Activated T-cell treated with anti-CD3 and anti-CD28 coated beads, Interleukin-2, amount 50 U/mL, for 4 hours (primary cell): ENCODE measurements at places on chromosomes 6 and 20. TPM values are rescaled to one million over a fixed set of nuclear protein-coding genes. Genes with fewer than 3 reads are reported as not detected.

The SIRPA gene
- total RNA-seq: 0.26 TPM

The C20orf141 gene
- total RNA-seq: not detected

The PBOV1 gene
- not detected for total RNA-seq

The SLA2 gene
- total RNA-seq: 57.8 TPM

The GLP1R gene
- total RNA-seq: 0.08 TPM

The TTBK1 gene
- total RNA-seq: 0.20 TPM

The GABRR1 gene
- total RNA-seq: not detected

The BPIFB1 gene
- total RNA-seq: not detected

The ABT1 gene
- total RNA-seq: 51.1 TPM

The PPP1R14C gene
- 0.52 TPM for total RNA-seq

- DNase-seq: no peak
Measured at GRCh38 chr6:158071121-158072082, 89.7 kb downstream of the SYNJ2 start.

- no peak for DNase-seq
Measured at GRCh38 chr20:62780696-62781095, 15.6 kb upstream of the MRGBP start.

GRCh38 chr20:41167481-41168253 is 30.3 kb downstream of the PLCG1 start:
- no peak for DNase-seq

GRCh38 chr6:127266178-127266891 is at the start of gene RNF146:
Gene RNF146, plus strand, starts transcription at chr6:127266864. Its CDS starts 13,475 bp downstream, at chr6:127280339.
- DNase-seq: peak; percentile 60

- DNase-seq: no peak
Measured at GRCh38 chr20:3788685-3789155, 2.2 kb upstream of the CENPB start.

DNA sequence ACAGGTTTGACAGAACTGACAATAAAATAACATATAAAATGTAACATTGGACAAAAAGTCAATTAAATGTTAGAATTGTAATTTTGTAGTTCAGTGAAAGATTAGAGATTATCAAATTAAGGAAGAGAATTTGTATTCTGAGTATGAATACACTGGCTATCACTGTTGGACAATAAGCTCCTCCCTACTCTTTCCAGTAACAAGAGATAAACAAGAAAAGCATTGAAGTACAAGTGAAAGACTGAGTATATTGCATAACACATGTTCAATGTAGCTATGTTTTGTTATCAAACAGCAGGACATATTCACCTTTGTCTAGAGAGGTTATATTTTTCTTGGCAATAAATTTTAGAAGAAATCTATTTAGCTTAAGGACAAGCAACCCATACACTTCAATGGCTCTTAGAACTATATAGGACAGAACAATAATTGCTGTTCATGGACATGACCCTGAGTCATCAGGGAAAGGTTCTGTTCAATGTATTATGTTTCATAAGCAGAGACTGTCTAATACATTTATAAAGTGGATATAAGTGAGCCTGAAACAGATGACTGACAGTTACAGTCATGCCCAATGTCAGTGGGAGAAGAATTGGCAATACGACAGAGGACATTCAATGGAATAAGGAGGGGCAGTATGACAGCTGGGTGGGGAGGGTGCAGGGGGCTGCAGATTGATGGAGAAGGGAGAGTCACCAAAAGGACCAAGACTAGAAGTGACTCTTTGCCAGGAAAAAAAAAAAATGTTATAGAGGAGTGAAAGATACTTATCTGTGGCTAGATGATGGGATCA is 520.4 kb downstream of the FRK start:
- no peak for DNase-seq

GRCh38 chr20:24718696-24719095 is 230.4 kb upstream of the CST7 start:
- DNase-seq: no peak

- no peak for DNase-seq
Measured at GRCh38 chr6:159913862-159914564, 23.2 kb downstream of the MAS1 start.

- no peak for DNase-seq
Measured at GRCh38 chr6:121302882-121303281, 31.4 kb downstream of the TBC1D32 start.

GRCh38 chr6:40163924-40164323 is 229.7 kb upstream of the MOCS1 start:
- DNase-seq: no peak

DNA sequence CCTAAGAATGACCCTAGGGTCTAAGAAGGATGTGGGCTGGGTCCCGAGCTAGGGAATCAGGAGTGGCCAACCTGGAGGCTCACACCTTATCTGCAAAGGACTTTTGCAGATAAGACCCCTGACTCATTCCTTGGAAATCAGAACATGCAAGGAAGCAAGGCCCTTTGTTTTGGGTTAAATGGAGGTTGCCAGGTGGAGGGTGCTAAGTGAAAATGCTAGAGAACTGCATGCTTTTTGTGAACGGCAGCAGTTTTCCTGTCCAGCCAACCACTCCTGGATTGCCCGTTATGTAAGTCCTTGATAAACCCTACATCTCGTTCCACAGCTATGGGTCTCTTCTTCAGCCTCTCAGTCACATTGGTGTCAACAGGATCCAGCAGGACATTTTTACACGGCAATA is 52.1 kb upstream of the CST7 start:
- no peak for DNase-seq

- DNase-seq: no peak
Measured at GRCh38 chr6:147166360-147166944, 37.8 kb upstream of the STXBP5 start.

- no peak for DNase-seq
Measured at GRCh38 chr20:58787211-58788005, 63.3 kb downstream of the GNAS-AS1 start.

GRCh38 chr6:108570517-108570916 is 9.8 kb downstream of the FOXO3 start:
- no peak for DNase-seq
